ENCODE measurements at places on chromosomes 7 and 10.

- no peak for DNase-seq
Observed at GRCh38 chr10:32104181-32104580, 48.0 kb upstream of the KIF5B start.

DNA sequence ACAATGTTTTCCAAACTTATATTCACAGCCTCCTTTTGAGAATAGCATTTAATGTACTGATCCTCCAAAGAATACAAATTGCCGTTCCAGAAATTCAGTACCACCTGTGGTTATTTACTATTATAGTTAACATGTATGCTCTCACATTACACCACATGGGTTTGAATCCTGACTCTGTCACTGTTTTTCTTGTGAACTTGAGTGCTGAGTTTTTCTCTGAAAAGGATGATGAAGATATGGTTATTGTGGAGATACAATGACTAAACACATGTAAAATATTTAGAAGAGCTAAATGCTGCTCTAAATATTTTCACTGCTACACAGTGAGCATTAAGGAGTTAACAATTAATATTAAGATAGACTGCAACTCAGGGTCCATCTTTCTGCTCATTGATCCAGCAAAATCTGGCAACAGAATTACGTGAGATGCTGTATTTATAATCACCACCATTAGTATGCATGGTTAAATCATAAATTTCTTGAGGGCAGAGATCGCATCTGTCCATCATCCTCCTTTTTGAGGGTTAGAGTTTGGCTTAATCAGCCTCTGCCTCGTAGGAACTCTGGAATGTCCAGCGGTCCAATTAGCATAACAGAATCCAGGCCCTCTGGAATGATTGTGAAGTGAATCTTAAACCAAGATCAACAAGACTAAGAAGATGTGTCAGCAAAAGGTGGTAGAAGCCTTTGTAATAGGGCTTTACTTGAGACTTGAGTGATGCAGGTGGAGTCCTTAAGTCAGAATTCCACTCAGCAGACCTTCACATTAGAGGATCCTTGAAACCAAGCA is 152.8 kb downstream of the MACC1 start:
- no peak for DNase-seq

DNA sequence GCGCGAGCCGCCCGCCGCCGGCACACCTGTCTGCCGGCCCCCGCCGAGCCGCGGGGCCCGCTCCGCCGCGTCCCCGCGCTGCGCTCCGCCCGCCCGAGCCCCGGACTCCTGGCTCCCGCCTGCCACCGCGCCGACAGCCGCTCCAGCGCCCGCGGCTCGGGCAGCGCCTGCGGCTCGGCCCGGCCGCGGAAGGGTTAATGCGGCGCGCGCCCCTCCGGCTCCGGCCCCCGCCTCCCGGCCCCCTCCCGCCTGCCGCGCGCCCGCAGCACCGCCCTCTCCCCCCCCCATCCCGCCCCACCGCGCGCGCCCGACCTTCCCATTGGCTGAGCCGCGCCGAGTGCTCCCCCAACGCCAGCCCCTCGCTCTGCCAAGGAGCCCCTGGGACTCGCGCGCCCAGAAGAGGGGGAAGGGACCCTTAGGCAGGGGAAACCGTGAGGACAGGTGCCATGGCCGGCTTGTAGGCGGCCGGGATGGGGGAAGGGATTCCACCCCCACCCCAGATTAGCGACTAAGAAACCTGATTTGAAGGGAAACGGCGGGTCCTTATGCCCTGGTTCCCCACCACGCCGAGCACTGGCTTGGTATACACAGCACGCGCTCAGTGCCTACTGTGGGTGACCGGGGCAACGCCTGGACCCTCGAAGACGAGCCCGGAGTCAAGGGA is at the start of gene KCNH2:
KCNH2 (minus strand) TSS at position 196 of the 664 bp plus-strand sequence. CDS start 408 bp downstream, outside the sequence.
- peak; percentile 23 for DNase-seq

DNA sequence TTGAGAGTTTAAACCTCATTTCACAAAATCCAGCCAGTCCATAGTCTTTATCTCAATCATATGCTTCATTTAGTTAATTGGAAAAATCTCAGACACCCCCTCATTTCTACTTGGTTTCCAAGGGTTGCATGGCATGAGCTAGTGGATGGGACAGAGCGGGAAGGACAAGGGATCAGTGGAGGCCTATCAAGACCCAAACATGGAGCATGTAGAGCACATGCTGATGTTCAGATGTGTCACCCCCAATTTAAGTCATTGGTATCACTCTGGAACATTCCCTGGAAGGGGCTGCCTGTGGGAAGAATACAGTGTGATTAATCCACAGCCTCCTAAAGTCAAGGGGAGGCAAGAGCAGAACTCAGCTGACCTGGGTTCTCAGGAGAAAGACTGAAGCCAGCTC is 2.3 kb downstream of the C10orf71 start:
- DNase-seq, result no peak

DNA sequence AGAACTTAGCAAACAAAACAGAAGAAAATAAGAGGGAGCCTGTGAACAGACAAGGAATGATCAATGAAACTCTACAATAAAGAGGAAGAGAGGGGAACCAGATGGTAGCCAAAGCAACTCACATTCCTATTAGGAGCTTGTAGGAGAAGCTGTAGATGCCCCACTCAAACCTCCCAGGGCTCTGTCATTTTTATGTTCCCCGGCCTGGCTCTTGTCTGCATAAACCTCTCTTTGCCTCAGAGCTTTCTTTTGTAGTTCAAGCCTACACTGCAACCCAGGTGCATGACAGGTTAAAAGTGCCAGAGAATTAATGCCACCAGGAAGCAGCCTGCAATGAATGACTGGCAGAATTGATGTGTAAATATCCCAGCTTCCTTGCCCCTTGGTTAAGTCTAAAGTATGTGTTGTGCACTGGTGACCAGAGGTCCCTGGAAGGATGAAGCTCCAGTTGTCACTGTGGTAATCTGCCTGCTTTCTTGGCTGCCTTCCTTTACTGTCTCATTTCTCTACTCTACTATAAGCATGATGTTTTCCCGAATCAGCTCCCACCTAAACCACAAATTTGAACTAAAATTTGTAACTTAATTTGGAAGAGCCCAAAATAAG is 40.4 kb downstream of the HDAC9 start:
- no peak for DNase-seq

- DNase-seq, result no peak
Observed at GRCh38 chr10:7388602-7389001, 22.2 kb downstream of the SFMBT2 start.

- DNase-seq, result no peak
Observed at GRCh38 chr10:22010973-22011408, 7.5 kb upstream of the DNAJC1 start.

DNA sequence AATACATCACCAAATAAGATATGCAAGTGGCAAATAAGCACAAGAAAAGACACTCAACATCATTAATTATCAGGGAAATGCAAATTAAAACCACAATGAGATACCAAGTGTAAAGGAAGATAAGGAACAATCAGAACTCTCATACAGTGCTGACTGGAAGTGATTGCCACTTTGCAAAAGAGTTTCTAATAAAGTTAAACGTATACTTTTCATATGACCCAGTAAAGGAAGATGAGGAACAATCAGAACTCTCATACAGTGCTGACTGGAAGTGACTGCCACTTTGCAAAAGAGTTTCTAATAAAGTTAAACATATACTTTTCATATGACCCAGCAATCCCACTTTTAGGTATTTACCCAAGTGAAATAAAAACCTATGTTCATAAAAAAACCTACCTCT is 12.2 kb upstream of the JMJD1C start:
- no peak for DNase-seq

Measured in activated CD4-positive, alpha-beta T cell treated with anti-CD3 and anti-CD28 coated beads, Interleukin-2, amount 50 U/mL, for 48 hours (primary cell).